ENCODE measurements at places on chromosomes 12 and 14. TPM values are rescaled to one million over a fixed set of nuclear protein-coding genes. Genes with fewer than 3 reads are reported as not detected.

The RPGRIP1 gene
- total RNA-seq = not detected

The PLA2G1B gene
- total RNA-seq = not detected

The TSFM gene
- 31.0 TPM for total RNA-seq

The PLBD1 gene
- total RNA-seq = 1.00 TPM

The PRB2 gene
- total RNA-seq = not detected

The CAPS2 gene
- 1.2 TPM for total RNA-seq

The DEGS2 gene
- 1.0 TPM for total RNA-seq

The TAS2R9 gene
- total RNA-seq = 0.20 TPM

The CIDEB gene
- total RNA-seq = 16.7 TPM

The GPR137C gene
- total RNA-seq = not detected

The KRT77 gene
- not detected for total RNA-seq

The CLMN gene
- total RNA-seq = 2.8 TPM

The TEX52 gene
- not detected for total RNA-seq

The ENDOU gene
- total RNA-seq = not detected

The TAS2R10 gene
- total RNA-seq = 0.37 TPM

The ITGB7 gene
- 725 TPM for total RNA-seq

The NOVA1 gene
- total RNA-seq = not detected

The RBP5 gene
- total RNA-seq = not detected

The TBPL2 gene
- not detected for total RNA-seq

The NANOG gene
- total RNA-seq = not detected

The PIK3C2G gene
- total RNA-seq = not detected

The LRCOL1 gene
- not detected for total RNA-seq

The AREL1 gene
- 35.6 TPM for total RNA-seq

The SUDS3 gene
- total RNA-seq = 32.2 TPM

The DTX1 gene
- 12.8 TPM for total RNA-seq

The RHEBL1 gene
- 3.3 TPM for total RNA-seq

The ZDHHC22 gene
- total RNA-seq = not detected

The FAIM2 gene
- 0.22 TPM for total RNA-seq

The LRRC43 gene
- 2.3 TPM for total RNA-seq

The CD163 gene
- total RNA-seq = 11.8 TPM

The BATF gene
- total RNA-seq = 18.1 TPM

The NEMF gene
- total RNA-seq = 88.6 TPM

The TAS2R46 gene
- total RNA-seq = 3.4 TPM

The CSAD gene
- 69.1 TPM for total RNA-seq

The FOXM1 gene
- 1.2 TPM for total RNA-seq

The C14orf132 gene
- total RNA-seq = 21.7 TPM

The METAP2 gene
- 57.3 TPM for total RNA-seq

The CMA1 gene
- not detected for total RNA-seq

The AKAP3 gene
- 1.2 TPM for total RNA-seq

The C12orf57 gene
- 362 TPM for total RNA-seq

The PPFIA2 gene
- total RNA-seq = not detected

The RFLNA gene
- not detected for total RNA-seq

The FBXO21 gene
- 52.4 TPM for total RNA-seq

The HOTAIR gene
- not detected for total RNA-seq

The VDR gene
- 2.5 TPM for total RNA-seq

The BCDIN3D gene
- 17.4 TPM for total RNA-seq

The SDS gene
- 0.76 TPM for total RNA-seq

The PKP2 gene
- total RNA-seq = 0.16 TPM

The CD27 gene
- 103 TPM for total RNA-seq
